ENCODE measurements at places on chromosomes 2 and 18.

- no peak for DNase-seq
These were observed 66.4 kb upstream of the CHMP1B start for GRCh38 chr18:11784674-11785304.

DNA sequence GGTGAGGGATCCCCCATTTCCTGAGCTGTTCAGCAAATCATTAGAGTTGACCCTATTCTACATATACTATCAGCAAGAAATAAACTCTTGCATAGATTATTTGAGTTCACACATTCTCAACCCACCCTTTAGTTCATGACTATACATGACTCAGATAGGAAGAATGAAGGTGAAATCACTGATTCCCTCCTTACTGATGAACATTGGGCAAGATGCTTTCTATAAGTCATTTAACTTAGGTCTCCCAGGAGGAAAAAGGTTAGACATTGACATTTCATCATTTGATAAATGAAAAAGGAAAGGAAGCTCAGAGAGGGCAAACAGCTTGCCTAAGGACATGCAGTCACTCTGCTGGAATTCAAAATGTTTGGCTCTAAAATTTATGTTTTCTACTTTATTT lies 408.0 kb downstream of the TMEM182 start:
- DNase-seq, result no peak

GRCh38 chr2:172582656-172583055 lies 26.8 kb downstream of the PDK1 start:
- no peak for DNase-seq

- DNase-seq, result no peak
These were observed 94.0 kb downstream of the AQP4 start for GRCh38 chr18:26771524-26771923.

- no peak for DNase-seq
These were observed 416.8 kb downstream of the LRATD1 start for GRCh38 chr2:15049096-15049993.

DNA sequence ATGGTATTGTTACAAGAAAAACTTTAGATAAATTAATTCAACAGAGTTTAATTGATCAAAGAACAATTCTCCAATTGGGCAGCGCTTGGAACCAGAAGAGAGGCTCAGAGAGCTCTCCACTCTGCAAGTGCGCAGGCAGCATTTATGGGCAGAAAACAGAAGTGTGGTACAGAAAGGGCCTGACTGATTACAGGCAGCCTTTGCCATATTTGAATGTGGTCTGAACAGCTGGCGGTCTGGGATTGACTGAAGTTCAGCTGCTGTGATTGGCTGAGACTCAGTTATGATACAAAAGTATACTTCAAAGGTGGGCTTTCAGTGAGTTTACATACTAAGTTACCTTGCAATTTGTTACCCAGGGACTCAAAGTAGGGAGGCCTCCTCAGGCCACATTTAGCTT lies 301.3 kb upstream of the ID2 start:
- no peak for DNase-seq

DNA sequence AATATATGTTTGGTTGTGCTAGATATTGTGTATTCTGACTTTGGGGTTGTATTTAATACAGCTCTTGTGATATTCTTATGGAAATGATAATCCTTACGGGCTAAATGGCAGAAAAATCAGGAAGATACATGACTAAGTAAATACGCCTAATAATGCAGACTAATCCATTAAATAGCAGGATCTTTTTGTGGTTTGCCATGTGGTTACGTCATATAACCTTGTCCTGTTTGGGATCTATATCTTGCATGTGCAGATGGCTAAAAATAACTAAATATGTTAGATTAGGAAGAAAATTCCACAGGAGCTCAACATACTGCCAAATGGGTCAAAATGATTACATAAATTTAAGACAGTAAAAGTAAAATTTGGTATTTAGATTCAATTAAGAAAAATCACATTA lies 83.0 kb downstream of the NEB start:
- no peak for DNase-seq

DNA sequence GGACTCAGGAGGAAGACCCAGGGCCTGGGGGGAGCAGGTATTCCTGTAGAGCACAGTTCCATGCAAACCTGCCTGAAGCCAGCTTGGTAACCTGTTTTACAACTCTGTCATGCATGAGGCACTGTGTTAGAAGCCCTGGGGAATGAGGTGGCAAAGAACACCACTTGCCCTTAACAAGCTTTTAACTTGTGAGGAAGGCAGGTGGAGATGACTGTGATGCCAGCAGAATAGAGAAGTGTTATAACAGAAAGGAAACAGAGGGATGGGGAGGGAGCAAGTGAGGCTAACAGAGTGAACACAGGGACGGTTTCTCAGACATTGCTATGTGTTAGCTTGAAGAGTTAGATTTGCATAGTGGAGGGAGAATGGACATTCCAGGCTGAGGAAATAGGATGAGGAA lies 11.5 kb upstream of the IL1A start:
- no peak for DNase-seq

GRCh38 chr18:24877066-24877465 lies 416.6 kb downstream of the HRH4 start:
- DNase-seq, result no peak

DNA sequence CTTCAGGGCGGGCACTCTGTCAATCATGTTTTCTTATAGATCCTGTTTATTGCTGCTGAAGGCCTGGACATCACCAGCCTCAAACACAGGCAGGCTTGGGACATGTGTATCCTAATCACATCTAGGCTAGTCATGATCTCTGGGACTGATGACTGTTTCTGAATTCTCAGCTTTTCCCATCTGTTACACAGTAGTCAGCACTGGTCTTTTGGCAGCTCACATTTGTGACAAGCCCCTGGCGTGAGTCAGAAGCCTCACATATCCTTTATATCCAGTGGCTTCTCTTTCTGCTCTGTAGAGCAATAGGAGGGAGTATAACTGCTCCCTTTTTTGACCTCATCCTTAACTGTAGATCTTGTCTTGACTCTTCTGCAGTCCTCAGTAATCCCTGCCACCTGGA lies 4.5 kb downstream of the SEMA4F start:
- no peak for DNase-seq

DNA sequence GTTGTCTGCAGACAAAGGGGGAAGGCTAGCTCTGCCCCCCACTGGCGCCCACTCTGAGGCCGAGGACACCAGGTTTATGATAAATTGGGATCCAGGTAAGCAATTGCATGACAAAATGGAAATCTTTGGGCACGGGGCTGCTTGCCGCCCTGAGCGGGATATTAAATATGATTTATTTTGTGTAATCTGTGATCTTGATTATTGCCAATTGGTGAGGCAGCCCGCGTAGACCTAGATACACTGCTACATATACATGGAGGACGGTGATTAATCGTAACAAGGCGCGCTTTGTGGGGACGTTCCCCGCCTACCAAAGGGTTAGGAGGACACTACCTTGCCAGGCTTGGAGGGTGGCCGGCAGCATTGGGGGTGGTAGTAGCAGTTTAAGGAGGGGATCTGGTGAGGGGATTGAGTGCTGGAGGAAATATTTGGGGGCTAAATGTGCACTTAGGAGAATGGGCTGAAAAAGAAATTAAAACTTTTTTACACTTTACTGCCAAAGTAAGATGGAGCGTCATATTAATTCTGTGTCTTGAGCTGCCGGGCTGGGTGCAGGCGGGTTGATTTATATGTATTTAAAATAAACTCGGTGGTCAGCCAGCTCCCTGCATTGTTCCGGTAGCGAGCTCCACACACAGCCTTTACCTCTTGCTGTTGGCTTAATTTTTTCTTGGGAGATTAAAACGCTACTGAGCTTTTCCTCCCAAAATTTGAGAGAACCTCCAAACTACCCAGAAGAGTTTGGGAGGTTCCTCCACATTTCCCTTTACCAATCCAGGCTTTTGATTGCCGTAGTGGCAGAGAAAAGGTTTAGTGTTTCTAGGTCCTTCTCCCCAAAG lies 4.1 kb downstream of the HOXD3 start:
- DNase-seq, result no peak

GRCh38 chr2:64888591-64889309 lies 100.4 kb upstream of the SLC1A4 start:
- no peak for DNase-seq

DNA sequence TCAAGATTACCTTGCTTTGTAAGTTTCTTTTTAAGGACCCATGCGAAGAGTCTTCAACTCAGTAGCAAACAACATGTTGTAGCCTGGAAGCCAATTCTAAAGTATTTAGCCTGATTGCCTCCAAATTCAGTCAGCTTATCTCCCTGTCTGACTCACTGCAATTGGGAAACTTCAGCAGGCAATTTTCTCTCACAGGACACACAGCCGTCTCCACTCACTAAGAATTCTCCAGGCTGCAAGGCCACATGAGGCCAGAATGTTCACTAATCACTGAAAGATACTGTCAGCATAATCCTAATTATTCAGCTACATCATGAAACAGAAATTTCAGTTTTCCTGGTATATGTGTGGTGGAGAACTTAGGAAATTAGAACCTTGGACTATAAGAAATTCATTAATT lies 78.1 kb upstream of the PDE1A start:
- no peak for DNase-seq

- no peak for DNase-seq
These were observed 46.7 kb downstream of the MBOAT2 start for GRCh38 chr2:8956774-8957173.

DNA sequence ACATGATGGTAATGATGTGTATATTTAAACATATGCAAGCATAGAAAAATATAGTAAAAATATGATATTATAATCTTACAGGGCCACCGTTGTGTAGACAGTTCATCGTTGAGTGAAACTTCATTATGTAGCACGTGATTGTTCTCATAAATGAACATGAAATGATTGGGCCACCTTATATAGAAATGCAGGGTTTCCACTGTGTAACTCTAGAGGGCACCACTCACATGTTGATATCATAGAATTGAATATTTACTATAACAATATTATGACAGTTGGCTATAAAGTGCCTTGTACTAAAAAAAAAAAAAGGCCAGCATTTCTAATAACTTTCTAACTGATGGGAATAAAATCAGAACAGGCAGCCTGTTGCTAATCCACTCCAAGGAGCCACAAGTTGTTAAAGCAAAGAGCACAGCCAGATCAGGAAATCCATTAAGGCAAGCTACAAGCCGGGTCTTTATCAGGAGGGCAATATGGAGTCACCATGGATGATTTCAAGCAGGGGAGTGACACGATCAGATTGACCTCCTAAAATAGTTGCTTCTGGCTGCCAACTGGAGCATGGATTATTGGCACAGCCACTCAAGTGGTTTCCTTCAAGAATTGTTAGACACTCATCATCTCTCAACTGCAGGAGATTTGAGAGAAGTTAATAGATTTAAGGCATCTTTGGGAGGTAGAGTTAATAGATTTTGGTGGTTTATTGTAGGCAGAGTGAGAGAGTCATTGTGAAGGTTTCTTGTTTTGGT lies 16.7 kb downstream of the IL1F10 start:
- no peak for DNase-seq

DNA sequence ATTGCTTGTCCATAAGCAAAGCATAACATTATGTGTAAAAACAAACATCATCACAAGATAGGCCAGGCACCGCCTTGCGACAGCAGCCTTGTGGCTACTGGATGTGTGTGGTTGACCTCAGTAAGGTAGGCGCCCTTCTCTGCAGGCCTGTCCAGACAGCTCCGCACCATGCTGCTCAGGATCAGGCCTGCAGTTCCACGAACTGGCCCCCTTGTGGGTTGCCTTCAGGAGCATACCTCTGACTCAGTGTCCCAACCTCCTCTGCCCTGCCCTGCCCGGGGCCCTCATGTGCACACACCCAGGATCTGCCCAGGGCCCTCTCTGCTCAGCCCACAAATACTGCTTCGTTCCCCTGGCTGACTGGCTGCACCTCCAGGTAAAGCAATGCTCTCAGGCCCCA lies 16.1 kb upstream of the ZNF236 start:
- no peak for DNase-seq

- no peak for DNase-seq
These were observed 127.3 kb downstream of the BCL2 start for GRCh38 chr18:63192126-63192884.

DNA sequence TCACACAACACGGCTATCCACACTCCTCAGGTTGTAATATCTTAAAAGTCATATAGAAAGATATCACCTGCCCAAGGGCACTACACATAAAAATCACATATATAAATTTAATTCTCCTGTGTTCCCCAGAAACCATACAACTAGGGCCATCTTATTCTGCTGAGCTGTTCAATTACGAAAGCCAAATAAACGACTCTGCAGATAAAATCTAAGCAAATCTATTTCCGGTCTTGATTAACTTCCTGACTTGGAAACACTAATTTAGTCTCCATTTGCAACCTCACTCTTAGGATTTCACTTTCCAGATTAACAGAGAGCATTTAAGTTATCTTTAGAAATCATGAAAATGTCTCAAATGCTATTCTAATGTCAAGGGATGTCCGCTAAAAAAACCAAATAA lies 23.9 kb upstream of the STK17B start:
- DNase-seq, result no peak
